ENCODE measurements at places on chromosomes 4 and X. TPM values are rescaled to one million over a fixed set of nuclear protein-coding genes. Genes with fewer than 3 reads are reported as not detected.

- DNase-seq: no peak
Measured at GRCh38 chr4:26048950-26049349, 134.9 kb downstream of the SMIM20 start.

DNA sequence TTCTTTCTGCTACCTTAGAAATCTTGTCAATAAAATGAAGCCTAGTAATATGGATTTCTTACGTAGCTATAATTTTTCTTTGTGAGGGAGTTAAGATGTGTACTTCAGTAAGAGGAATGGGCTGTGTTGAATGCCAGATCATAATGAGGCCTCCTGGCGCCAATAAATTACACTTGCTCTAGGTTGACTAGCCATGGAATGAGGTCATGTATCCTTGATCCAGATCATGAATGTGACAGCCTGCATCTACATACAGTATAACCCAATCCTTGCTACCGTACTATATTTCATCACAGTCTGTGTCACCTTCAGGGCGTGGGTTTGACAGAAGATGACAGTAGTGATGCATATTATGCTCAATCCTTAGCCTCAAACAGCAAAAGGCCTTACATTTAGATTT lies 36.2 kb downstream of the NHS start:
- DNase-seq: no peak

- no peak for DNase-seq
Measured at GRCh38 chrX:101507372-101507771, 22.1 kb downstream of the ARMCX4 start.

DNA sequence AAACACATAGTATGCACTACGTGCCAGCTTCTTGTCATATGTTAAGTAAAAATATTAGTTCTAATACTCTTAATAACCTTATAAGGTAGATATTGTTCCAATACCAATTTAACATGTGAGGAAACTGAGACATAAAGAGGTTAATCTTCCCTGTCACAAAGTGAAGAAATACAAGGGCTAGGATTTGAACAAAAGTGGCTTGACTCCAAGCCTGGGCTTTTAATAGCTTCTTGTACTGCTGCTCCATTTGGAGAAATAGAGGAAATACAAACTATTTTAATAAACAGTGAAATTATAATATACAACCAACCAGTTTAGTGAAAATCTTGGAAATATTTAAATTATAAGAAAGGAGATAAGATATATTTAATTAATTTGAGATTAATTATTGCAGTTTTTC lies 33.2 kb downstream of the TLL1 start:
- DNase-seq: no peak

DNA sequence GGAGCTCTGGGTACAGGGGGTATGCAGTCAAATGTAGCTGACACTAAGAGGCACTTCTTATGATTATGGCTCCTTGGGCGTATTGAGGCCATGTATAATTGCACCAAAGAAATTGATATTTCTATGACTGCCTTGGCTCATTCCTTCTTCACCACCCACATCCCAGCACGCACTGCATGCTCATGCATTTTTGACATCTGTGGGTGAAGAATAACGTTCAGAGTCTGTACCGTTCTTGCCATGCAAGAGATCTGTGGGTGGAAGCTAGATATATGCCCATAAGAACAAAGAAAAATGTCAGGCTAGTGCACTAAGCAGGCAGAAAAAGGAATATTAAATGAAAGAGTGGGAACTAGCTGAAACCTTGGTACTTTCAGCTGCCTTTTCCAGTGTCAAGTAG lies 93.4 kb downstream of the EMCN start:
- no peak for DNase-seq

USP17L11 gene
- not detected for total RNA-seq

GPRASP2 gene
- 1.2 TPM for total RNA-seq

Measured in activated CD4-positive, alpha-beta memory T cell treated with anti-CD3 and anti-CD28 coated beads for 36 hours (primary cell).